ENCODE measurements at places on chromosomes 7 and 10.
A peak's percentile ranks its signal among the peaks of the same experiment; 100 is the strongest.

DNA sequence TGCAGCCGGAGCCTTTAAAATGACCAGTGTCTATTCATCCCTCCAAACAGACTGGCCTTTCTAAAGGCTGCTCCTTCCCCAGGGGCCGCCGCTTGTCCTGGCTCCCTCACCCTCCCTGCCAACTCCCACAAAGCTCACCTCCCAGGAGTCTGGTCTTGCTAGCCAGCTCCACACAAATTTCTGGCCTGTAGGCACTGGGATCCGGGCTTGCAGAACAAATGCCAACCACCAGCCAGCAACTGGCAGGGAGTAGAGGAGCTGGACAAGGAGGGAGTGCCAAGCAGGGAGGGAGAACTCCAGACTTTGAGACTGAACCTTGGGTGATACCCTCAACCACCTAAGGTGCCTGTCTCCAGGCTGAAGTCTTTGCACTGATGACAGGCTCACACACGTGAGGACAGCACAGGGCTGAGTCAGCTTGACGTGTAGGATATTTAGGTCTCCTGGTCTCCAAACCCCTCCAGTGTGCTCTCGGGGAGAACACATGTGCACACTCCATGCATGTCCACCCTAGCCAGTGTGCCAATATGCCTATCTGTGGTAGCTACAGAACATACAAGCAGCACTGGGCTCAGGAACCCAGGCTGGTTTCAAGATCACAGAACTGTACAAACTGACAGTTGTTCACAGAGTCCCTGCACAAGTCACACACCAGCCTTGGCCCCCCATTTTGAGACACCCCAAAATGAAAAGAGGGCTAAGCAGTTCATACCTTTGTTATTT is 6.0 kb downstream of the PAX2 start:
- DNase-seq = no peak

DNA sequence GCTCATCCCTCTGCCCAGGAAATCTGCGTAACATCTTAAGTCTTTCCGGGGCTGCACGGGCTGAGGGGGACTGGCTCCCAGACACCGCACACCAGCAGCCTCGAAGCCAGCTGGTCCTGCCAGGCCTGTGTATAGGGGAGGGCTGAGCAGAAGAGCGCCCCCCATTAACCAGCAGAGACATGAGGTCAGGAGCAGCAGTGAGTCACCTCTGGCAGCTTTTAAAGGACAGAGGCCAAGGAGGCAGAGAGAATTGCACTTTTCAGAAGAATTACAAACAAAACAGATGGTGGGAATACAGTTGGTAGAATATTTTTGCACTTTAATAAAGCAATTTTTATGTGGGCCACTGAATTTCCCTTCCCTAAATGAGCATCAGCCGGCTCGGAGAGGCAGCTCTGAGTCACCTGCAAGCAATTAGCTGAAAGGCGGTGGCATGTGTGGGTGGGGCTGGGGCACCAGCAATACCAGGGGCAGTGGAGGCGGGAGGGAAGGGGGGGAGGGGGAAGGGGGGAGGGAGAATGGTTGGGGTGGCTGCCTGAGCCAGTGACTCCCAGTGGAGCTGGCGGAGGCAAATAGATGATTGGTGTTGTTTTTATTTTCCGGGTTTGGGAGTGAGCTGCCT is 39.1 kb downstream of the GOLGA7B start:
- DNase-seq = peak; percentile 12

DNA sequence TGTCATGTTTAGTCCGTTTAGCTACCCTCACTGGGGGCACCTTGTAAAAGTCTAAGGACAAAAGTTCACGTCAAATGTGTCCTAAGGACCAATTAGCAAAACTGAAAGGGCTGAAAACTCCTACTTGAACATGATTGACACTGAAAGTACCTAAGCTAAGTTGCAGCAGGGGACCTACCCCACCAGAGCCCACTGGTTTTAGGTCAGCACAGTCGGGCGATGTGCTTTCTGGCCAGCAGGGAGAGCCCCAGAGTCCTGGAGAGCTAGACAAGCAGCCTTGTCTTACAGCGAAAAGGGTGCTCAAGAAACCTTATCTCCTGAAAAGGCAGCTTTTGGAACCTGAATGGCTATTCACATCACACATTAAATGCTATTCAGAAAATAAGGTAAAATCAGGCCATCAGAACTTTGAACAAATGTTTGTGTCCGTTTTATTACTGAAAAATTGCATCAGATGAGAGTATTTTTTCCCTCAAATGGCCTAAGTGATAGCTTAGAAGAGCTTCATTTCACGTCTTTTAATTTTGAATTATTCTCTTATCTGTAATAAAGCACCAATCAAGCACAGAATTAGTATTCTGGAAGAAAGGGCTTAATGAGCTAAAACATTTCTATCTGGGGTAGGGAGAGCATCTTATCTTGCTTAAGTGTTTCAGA is 52.2 kb upstream of the MKI67 start:
- DNase-seq = peak; percentile 22

GRCh38 chr7:12712236-12712635 is 24.8 kb downstream of the ARL4A start:
- DNase-seq = no peak

DNA sequence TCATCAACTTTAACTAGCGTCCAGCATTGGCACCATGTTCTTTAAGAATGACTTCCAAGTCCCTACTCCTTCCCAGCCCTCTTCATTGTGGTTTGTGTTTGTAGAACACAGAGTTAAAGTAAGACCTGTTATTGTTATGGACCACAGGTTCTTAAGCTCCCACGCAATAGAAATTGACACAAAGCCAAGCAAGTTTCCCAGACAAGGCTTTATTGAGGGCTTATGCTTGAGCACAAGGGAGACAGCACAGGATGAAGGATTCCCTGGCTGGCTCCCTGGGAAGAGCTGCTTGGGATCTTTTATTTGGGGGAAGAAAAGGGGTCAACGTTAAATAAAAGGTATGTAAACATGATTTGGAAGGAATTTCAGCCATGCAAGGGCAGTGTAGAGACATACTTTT is 44.3 kb upstream of the PRKCQ start:
- DNase-seq = no peak

- no peak for DNase-seq
Observed at GRCh38 chr10:100101192-100102076, 19.8 kb upstream of the CPN1 start.

DNA sequence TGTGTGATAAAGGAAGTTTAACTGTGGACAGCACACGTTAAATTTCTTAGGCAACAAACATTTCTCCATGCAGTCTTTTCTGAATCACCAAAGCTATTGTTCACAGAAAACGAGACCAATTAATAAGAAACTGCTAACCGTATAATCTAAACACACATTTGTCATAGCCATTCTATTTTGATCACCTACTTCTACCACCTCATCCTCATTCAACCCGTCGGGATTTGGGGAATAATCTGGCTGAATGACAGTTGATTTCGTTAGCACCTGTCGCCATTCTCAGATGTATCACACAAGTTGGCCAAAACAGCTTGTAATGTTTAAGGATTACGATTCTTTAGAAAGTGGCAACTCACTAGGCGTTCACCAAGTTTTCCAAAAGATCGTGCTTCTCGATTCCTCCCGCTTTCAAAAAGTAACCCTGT is 1.2 kb downstream of the EZH2 start:
- DNase-seq = no peak

DNA sequence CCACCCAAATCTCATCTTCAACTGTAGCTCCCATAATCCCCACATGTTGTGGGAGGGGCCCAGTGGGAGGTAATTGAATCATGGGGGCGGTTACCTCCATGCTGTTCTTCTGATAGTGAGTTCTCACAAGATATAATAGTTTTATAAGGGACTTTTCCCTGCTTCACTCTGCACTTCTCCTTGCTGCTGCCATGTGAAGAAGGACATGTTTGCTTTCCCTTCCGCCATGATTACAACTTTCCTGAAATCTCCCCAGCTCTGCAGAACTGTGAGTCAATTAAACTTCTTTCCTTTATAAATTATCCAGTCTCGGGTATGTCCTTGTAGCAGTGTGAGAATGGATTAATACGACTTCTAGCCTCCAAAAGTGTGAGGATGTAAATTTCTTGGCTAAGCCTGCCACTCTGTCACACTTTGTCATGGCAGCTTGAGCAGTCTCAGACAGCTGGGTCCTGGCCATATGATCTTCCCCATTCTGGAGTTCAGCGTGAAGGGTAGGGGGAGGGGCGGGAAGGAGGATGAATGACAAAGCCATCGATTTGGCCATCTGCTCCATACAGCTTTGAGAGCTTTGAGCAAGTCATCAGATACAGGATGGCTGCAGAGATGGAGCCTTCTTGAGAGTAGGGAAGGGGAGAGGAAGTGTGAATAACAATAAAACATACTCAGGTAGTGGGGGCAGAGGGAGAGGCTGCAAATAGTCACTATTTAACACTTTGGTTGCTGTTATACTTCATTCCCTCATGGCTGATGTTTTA is 19.1 kb upstream of the INPP5F start:
- DNase-seq = no peak

GRCh38 chr10:58518775-58519174 is 6.1 kb downstream of the BICC1 start:
- DNase-seq = no peak

- DNase-seq = no peak
Observed at GRCh38 chr10:50275650-50276235, 24.4 kb upstream of the ASAH2 start.

DNA sequence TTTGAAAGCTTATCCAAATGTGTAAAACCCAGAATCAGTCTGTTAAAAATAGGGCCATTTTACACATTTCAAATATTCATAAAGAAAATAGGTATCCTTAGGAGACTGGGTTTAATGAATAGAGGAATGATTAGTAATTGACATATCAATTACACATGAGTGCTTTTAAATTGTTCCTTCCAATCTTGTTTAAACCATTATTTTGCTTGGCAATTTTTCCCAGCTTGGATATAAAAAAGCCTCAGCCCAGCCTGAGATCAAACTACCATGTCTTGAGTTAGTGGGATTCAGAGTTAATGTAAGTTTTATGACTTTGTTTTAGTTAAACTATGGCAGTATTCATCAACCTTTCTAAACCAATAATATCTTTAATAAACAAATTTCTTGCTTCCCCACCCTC is 28.3 kb downstream of the PARP12 start:
- DNase-seq = no peak

GRCh38 chr7:157493017-157493416 is 156.2 kb downstream of the DNAJB6 start:
- no peak for DNase-seq

GRCh38 chr7:94584113-94584512 is 71.8 kb downstream of the SGCE start:
- no peak for DNase-seq

- no peak for DNase-seq
Observed at GRCh38 chr7:2476298-2476697, at the start of gene GRIFIN. GRIFIN (minus strand) TSS chr7:2476398; CDS start chr7:2476383, 15 bp downstream.

GRCh38 chr10:31318382-31318853 is 598 bp upstream of the ZEB1 start:
- DNase-seq = peak; percentile 40

GRCh38 chr10:63003816-63004453 is 129.2 kb upstream of the NRBF2 start:
- DNase-seq = no peak

DNA sequence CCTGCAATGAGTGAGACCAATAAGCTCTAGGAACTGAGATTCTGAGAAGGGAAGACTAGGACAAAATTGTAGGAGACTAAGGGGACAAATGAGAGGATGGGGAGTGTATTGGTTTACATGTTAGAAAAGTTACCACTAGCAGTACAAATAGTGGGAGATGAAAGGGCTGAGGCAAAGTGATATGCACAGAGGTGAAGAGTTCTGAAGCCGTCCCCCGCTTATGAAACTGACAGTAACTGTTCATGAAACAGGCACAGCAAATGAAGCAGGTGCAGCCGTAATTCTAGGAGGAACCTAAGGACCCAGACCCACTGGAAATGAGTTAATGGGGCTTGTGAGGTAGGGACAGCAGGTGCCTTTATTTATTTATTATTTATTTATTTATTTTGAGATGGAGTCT is 211.3 kb downstream of the PRKG1 start:
- DNase-seq = no peak

- no peak for DNase-seq
Observed at GRCh38 chr10:27621461-27621860, 117.4 kb downstream of the RAB18 start.

- DNase-seq = no peak
Observed at GRCh38 chr10:61541960-61542359, 88.8 kb upstream of the TMEM26 start.

DNA sequence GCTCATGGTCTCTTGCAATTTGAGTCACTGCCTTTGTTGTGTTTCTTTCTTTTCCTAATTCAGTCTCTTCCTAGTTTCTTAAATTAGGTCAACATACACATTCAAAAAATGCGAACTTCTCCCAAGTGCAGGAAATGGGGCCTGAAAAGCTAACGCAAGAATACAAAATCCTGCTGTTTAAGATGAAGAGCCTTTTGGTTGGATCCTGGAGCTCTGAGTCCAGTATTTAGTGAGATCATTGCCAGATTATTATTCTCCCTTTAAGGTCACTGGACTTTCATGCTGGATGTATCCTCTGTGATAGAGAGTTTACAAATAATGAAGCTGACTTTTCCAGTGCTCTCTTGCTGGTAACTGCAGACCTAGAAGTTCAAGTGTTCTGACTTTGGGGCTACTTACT is 401.9 kb upstream of the MKI67 start:
- DNase-seq = no peak

DNA sequence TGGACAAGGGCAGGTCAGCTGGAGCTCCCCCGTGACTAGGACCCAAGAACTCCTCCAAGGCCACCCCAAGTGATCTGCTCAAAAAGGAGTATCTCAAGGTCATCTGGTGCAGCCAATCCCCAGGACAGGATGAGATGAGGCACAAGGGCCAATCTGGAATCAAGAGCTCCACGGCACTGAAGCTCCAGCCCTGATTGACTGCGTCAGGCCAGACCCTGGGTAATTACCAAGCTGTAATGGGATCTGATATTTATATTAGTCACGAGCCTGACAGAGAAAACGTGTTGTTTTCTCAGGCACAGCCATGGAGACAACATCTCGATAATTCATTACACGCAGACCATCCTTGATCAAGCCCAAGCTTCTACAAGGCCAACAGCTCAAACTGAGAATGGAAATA is 4.2 kb downstream of the KCNMA1 start:
- DNase-seq = no peak

GRCh38 chr10:110845756-110846620 is 25.7 kb upstream of the PDCD4 start:
- no peak for DNase-seq

Measured in SHP77 treated with DMSO at 0.1 percent for 48 hours (cell line).